Stimulated activated CD8-positive, alpha-beta memory T cell treated with anti-CD3 and anti-CD28 coated beads, Interleukin-4, amount 100 ng/mL, for 48 hours (primary cell): ENCODE measurements at places on chromosomes 13 and 19.

GRCh38 chr13:101838323-101838722, 385.8 kb downstream of the ITGBL1 start:
- DNase-seq = no peak

GRCh38 chr13:25990801-25991200, 61.0 kb downstream of the SHISA2 start:
- no peak for DNase-seq

- no peak for DNase-seq
Observed at GRCh38 chr19:16544473-16545231, 2.4 kb upstream of the CHERP start.

DNA sequence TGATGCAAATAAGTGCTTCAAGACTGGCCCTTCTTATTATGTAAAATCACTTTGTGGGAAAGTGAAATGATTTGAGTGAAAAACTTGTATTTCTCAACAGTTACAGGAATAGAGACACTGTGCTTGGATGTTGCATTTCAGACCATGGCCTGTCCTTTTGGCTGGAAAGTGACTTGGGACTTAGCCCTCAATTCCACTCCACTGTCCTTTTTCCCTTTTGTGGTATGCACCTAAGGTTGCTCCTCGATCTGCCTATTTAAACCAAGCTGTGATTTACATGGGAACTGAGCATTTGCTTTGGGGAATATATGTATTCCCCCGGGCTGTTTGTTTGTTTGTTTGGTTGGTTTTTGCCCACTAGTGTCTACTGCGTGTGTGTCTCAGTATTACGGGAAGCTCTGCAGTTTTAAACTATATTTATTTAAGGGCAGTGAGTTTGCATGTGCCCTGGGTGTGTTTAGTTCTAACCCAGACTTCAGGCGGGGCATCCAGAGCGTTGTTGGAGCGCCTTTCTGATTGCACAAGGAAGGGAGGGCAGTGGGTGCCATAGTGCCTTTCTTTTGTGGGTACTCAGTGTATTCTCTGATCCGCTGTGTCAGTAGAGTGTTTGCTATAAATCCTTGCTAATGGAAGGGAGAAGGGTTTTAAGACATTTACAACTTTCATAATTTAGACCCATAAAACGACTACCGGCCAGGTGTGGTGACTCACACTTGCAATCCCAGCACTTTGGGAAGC, 18.2 kb upstream of the RNF113B start:
- DNase-seq = no peak

- peak; percentile 65 for DNase-seq
Observed at GRCh38 chr19:42092350-42092749, 16.4 kb downstream of the ZNF574 start.

DNA sequence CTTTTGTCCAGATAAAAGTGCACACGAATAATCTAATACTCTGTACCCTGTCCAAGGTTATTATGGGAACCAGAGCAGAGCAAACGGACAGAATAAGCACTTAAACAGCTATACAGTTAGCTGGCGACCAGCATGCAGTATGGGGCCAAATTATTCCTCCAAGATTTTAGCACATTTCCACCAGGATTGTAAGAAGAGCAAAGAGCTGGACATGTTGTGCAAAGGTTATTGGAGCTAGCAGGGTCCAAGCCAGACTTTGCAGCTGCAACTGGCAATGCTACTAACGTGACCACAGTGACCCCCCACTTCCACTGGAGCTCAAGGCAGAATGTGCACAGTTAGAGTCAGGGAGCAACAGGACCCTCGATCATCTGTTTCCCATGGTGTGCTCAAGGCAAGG, 89.9 kb downstream of the COL4A1 start:
- DNase-seq = no peak

- DNase-seq = no peak
Observed at GRCh38 chr13:113967206-113967720, 6.6 kb downstream of the C13orf46 start.

DNA sequence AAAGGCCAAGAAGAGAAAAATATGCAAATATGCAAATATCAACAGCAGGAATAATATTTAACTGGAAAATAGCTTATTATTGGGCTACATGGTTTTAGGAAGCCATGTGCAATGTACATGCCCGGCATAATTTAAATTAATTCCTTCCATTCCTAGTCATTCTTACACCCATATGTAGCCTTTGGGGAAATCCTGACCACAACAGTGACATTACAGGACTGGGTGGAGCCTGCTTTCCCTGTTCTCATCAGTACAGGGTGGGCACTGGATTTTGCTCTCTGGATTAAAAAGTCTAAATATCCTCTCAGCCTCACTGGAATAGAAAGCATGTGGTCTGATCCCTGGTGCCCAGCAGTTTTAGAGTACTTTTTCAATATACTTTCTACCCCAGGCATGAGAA, 198.2 kb downstream of the DNAJC15 start:
- no peak for DNase-seq

- DNase-seq = no peak
Observed at GRCh38 chr13:106090001-106090400, 445.5 kb downstream of the EFNB2 start.

DNA sequence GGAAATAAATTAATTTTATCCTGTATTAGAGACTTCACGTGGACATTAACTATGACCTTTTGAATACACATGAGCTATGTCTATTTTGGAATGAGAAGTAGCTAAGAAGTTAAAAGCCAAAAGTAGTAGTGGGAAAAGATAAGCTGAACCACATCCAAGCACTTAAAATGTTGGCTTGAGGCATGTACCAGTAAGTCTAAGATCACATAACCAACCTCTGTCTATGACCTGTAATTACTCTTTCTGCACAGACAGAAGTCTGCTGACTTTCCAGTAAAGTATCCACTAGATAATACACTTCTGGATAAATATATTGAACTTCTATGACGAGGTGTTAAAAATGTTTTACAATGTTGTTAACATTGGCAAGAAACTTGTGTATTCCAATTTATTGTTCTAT, 68.7 kb downstream of the LIG4 start:
- DNase-seq = no peak

DNA sequence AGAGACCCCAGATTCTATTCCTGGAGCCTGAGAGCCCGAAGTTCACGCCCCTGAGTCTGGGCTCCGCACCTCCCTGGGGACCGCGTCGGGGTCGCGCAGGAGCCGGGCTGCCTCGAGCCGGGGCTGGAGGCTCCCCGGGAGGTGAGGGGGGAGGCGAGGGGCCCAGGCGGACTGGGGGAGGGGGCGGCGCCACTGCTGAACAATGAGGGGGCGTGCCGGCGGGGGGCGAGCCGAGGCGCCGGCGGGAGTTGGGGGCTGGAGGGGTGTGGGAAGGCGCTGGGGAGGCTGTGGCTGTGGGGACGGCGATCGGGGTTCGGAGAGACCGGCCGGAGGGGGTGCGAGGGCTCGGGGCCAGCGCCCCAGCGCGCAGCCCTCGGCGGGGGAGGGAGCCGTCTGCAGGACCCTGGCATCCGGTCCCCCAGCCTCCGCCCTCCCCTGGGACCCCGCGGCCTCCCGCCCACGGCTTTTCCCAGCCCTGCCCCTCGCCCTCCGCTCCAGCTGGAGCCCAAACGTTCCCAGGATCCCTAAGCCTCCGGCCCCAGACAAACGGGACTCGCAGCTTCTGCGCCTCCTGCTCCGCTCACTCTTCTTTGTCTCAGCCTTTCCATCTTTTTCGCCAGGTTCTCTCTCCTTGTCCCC, 922 bp downstream of the PLEKHG2 start:
- DNase-seq = no peak

DNA sequence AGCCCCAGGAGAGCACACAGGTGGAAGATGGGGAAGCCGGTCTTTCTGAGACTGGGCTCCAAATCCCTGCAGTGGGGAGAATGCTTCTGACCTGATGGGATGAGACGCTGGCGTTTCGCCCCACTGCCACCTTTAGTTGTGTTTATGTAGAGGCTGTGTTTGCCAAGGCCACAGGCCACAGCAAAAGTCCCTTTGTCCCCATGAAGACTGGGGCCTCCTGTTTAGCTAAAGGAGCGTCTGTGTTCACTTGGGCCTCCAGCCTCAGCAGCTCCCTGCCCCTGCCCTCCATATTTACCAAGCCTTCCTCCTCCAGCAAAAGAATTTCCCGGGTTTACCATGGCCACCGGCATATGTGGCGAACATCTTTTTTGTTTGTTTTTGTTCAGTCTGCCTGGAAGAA, 10.4 kb upstream of the KLK14 start:
- no peak for DNase-seq

GRCh38 chr13:53159431-53159830, 130.8 kb downstream of the OLFM4 start:
- DNase-seq = no peak
